ENCODE measurements at places on chromosomes 2 and 18. TPM values are rescaled to one million over a fixed set of nuclear protein-coding genes. Genes with fewer than 3 reads are reported as not detected.
A peak's percentile ranks its signal among the peaks of the same experiment; 100 is the strongest.

GRCh38 chr2:234495251-234496054 is 1.4 kb downstream of the ARL4C start:
- peak overlapping the region; percentile 96 for H3K4me3 ChIP-seq
- no peaks in the 10 kb centered on the region for H3K27me3 ChIP-seq
- peak overlapping the region; percentile 97 for H3K27ac ChIP-seq
- H3K4me1 ChIP-seq: peaks cover 51% of the 10 kb centered on the region
- DNase-seq: peak; percentile 37
- H3K36me3 ChIP-seq: peaks cover 31% of the 10 kb centered on the region

DNA sequence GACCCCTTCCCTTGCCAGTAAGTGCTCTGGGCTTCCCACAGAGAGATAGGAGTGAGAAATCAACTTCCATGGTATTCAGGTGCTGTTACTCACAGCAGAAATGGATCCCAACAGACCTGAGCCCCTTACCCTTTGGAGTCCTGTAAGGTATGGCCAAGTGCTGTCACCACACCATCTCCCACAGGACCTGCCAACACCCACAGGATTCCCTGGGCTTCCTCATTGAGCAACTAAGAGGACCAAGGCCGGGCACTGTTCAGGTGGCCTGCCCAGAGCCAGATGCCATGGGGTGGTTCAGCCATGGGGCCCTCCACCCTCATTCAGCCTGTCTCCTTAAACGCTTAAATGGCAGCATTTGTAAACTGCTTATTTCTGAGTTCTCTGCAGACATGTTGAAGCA is 166.2 kb downstream of the TRIM43 start:
- DNase-seq: no peak
- H3K27me3 ChIP-seq: peaks cover 2% of the 10 kb centered on the region
- H3K4me3 ChIP-seq: no peak overlapping the region
- no peak overlapping the region for H3K27ac ChIP-seq
- H3K4me1 ChIP-seq: no peaks in the 10 kb centered on the region
- no peaks in the 10 kb centered on the region for H3K36me3 ChIP-seq

GRCh38 chr2:69933254-69933828 is 18.4 kb downstream of the MXD1 start:
- peaks cover 37% of the 10 kb centered on the region for H3K4me1 ChIP-seq
- no peaks in the 10 kb centered on the region for H3K27me3 ChIP-seq
- peak overlapping the region; percentile 73 for H3K27ac ChIP-seq
- H3K36me3 ChIP-seq: peaks cover 15% of the 10 kb centered on the region

- no peaks in the 10 kb centered on the region for H3K27me3 ChIP-seq
- no peak overlapping the region for H3K4me3 ChIP-seq
- no peak for DNase-seq
- no peaks in the 10 kb centered on the region for H3K4me1 ChIP-seq
These were observed 251.5 kb upstream of the NXPH2 start for GRCh38 chr2:139031722-139032121.

DNA sequence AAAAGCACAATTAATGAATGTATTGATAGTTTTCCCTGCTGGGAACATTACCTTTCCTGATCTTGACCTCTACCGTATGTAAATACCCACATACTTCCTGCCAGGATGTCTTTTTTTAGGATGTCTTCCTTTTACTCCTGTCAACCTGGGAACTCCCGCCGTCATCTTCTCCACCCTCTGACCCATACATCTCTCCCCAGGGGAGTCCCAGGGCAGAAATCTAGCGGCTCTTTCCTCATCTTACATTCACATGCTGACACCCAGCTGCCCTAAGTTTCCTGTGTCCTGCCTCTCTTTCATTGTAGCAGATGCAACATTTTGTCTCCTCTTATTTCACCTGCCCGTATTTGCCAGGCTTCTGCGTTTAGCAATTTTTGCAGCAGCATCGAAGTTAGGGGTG is 107.8 kb downstream of the CRIM1 start:
- DNase-seq: no peak
- H3K36me3 ChIP-seq: no peaks in the 10 kb centered on the region
- no peak overlapping the region for H3K4me3 ChIP-seq
- H3K4me1 ChIP-seq: no peaks in the 10 kb centered on the region
- H3K27ac ChIP-seq: no peak overlapping the region

MAP3K19 gene
- not detected for total RNA-seq

DNA sequence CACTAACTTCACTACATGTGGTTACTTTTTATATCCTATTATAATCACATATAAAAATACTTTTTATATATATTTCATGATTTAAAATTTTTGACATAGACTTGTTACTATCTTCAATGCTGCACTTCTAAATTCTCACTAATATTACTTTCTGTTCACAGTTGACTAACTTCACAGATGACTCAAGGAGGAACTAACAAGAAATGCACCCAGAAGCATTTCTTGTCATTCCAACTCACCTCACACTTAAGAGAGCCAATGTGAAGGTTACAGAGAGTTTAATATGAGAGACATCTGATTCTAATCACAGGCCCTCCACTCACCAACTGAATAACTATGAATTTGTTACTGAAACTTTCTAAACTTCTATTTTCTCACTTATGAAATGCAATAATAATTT is 399.8 kb upstream of the SLC8A1 start:
- no peaks in the 10 kb centered on the region for H3K27me3 ChIP-seq
- H3K27ac ChIP-seq: no peak overlapping the region
- no peak overlapping the region for H3K4me3 ChIP-seq
- no peak for DNase-seq
- no peaks in the 10 kb centered on the region for H3K4me1 ChIP-seq

IL36G gene
- total RNA-seq: not detected

- no peak overlapping the region for H3K4me3 ChIP-seq
- no peak for DNase-seq
- H3K36me3 ChIP-seq: no peaks in the 10 kb centered on the region
- peaks cover 8% of the 10 kb centered on the region for H3K27me3 ChIP-seq
- no peaks in the 10 kb centered on the region for H3K4me1 ChIP-seq
- no peak overlapping the region for H3K27ac ChIP-seq
These were observed 102.7 kb downstream of the OSBPL6 start for GRCh38 chr2:178297091-178297411.

SRD5A2 gene
- not detected for total RNA-seq

SDC1 gene
- not detected for total RNA-seq

PIEZO2 gene
- not detected for total RNA-seq

TXNDC2 gene
- total RNA-seq: not detected

LBH gene
- 109 TPM for total RNA-seq

DNA sequence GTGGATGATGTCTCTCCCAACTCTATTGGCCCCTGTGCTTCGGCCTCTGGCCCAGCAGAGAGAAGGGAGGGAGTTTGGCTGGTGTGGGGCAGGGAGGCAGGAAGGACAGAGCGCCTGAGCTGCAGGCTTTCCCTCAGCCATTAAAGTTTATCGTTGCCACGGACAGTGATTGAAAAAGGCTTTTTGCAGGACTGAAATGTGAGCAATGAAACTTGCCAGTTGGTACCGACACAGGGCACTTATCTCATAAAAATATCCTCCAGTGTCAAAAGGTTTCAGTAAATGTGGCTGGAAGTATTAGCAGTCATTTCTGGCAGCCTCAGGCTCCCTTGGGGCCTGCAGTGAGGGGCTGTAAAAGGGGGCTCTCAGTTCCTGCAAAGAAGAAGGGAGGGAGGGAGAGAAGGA is 169.2 kb downstream of the GLI2 start:
- no peaks in the 10 kb centered on the region for H3K27me3 ChIP-seq
- no peak overlapping the region for H3K27ac ChIP-seq
- no peaks in the 10 kb centered on the region for H3K36me3 ChIP-seq
- no peak for DNase-seq
- H3K4me1 ChIP-seq: no peaks in the 10 kb centered on the region
- H3K4me3 ChIP-seq: no peak overlapping the region

GRCh38 chr18:37403100-37403781 is 162.4 kb downstream of the CELF4 start:
- H3K27ac ChIP-seq: no peak overlapping the region
- H3K27me3 ChIP-seq: no peaks in the 10 kb centered on the region
- H3K36me3 ChIP-seq: no peaks in the 10 kb centered on the region
- no peaks in the 10 kb centered on the region for H3K4me1 ChIP-seq
- no peak for DNase-seq
- no peak overlapping the region for H3K4me3 ChIP-seq

GRCh38 chr18:63137999-63138435 is 181.6 kb downstream of the BCL2 start:
- H3K27ac ChIP-seq: peak overlapping the region; percentile 89
- peak overlapping the region; percentile 76 for H3K4me3 ChIP-seq
- no peaks in the 10 kb centered on the region for H3K27me3 ChIP-seq
- peaks cover 67% of the 10 kb centered on the region for H3K4me1 ChIP-seq

MYO1B gene
- 13.5 TPM for total RNA-seq

DNA sequence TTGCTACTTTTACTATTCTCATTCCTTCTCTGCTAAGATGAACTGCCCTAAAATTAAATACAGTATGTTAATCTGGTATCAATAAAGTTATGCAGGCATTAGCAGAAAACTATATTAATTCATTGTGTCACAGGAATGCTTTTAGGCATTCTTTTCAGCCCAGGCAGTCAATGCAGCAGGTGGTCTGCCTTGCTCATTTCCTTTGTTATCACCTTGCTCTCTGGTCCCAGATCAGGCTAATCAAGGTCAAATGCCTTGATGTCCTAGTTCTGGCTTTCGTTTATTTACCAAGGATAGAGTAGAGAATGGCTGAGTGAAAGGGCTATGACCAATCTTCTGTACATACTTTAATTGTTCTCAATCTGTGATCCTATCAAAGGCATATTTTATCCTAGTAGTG is 1023.6 kb downstream of the TMEM182 start:
- H3K27me3 ChIP-seq: no peaks in the 10 kb centered on the region
- no peak overlapping the region for H3K4me3 ChIP-seq
- no peak for DNase-seq
- H3K4me1 ChIP-seq: no peaks in the 10 kb centered on the region
- H3K36me3 ChIP-seq: no peaks in the 10 kb centered on the region

DNA sequence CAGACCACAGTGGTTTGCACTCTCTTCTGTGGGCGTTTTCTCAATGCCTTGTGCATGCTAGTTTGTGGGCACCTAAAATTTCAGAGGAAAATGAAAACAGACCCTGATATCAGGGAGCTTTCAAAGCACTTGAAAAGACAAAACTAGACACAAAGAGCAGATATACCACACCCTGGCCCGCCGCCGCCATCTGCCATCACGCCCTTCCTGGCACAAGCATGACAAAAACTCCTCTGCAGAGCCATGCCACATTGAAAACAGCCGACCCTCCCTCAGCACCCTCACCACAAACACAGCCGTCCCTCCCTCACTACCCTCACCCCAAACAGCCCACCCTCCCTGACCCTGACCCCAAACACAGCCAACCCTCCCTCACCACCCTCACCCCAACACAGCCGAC is 84.8 kb upstream of the RAB6C start:
- no peaks in the 10 kb centered on the region for H3K4me1 ChIP-seq
- no peak overlapping the region for H3K4me3 ChIP-seq
- H3K27me3 ChIP-seq: peaks cover 30% of the 10 kb centered on the region
- H3K36me3 ChIP-seq: no peaks in the 10 kb centered on the region

- DNase-seq: no peak
- no peaks in the 10 kb centered on the region for H3K36me3 ChIP-seq
- no peak overlapping the region for H3K4me3 ChIP-seq
- H3K27ac ChIP-seq: no peak overlapping the region
- no peaks in the 10 kb centered on the region for H3K4me1 ChIP-seq
These were observed 74.9 kb upstream of the ARL4C start for GRCh38 chr2:234571620-234572407.

- DNase-seq: no peak
- H3K27me3 ChIP-seq: no peaks in the 10 kb centered on the region
- H3K36me3 ChIP-seq: no peaks in the 10 kb centered on the region
- no peak overlapping the region for H3K27ac ChIP-seq
These were observed 268.9 kb upstream of the SMIM21 start for GRCh38 chr18:75696391-75696790.

DNA sequence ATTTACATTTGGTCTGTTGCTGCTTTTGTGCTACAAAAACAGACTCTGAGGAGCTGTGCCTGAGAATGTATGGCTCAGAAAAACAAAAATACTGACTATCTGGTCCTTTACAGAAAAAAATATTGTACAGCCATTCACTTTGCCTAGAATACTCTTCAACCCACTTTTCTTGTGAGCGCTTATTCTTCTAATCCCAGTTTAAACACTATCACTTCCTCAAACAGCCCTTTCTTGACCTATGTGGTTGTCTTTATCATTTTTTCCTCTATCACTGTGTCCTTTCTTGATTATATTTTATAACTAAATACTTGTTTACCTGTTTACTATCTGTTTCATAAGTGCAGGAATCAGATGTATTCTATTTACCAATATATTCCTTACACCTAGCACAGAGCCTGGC is 33.5 kb downstream of the CUL3 start:
- H3K4me1 ChIP-seq: peaks cover 43% of the 10 kb centered on the region
- H3K4me3 ChIP-seq: no peak overlapping the region
- H3K36me3 ChIP-seq: peaks cover 23% of the 10 kb centered on the region
- H3K27ac ChIP-seq: no peak overlapping the region
- no peaks in the 10 kb centered on the region for H3K27me3 ChIP-seq

DNA sequence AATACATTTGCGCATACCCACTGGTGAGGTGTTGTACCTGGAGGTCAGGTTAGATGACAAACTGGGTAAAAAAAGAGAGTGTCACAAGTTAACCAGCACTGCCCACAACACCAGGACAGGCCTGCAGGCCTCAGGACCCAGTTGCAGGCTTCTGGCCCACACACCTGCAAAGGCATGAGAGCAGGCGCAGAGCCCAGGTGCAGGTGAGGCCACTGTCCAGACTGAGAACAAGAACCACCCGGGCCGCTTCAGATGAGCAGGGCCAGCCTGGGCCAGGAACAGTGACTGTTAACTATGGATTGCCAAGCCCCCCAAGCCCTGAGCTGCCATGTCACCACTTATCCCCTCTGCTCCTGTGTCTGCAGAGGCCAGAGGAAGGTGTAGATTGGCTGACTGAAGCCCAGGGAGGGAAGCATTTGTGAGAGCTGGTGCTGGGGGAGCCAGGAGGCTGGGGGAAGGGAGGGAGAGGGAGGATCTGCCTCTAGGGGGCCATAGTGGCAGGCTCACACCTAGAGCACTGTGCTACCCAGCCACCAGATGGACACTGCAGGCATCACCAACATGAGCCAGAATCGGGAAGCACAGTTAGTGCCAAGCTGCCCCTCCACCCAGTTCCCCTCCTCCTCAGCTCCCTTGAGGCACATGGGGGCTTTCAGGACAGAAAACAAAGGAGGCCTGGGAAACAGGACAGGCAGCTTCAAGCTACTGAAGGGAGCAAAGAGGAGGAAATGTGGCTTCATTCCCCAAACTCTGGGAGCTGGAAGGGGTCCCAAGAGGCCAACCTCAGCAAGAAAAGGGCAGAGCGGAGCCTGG is 35.4 kb downstream of the SFXN5 start:
- no peaks in the 10 kb centered on the region for H3K4me1 ChIP-seq
- H3K27ac ChIP-seq: no peak overlapping the region
- no peaks in the 10 kb centered on the region for H3K27me3 ChIP-seq
- H3K4me3 ChIP-seq: no peak overlapping the region
- H3K36me3 ChIP-seq: no peaks in the 10 kb centered on the region

NT5DC4 gene
- not detected for total RNA-seq

Measured in activated CD4-positive, alpha-beta memory T cell treated with anti-CD3 and anti-CD28 coated beads for 36 hours (primary cell).